MG63 (cell line): ENCODE measurements at places on chromosomes 16 and 17. TPM values are rescaled to one million over a fixed set of nuclear protein-coding genes. Genes with fewer than 3 reads are reported as not detected.

Gene SLC9A5
- 0.03 TPM in 1 of 2 replicates, not detected in the other for total RNA-seq

Gene PABPN1L
- total RNA-seq = not detected in 2 replicates

Gene SPATA32
- not detected in 2 replicates for total RNA-seq

Gene TP53TG3B
- 0.22 and 1.4 TPM in 2 replicates for total RNA-seq

Gene KRTAP2-1
- total RNA-seq = not detected in 2 replicates

Gene CHRNE
- 0.07 TPM in 1 of 2 replicates, not detected in the other for total RNA-seq

Gene PIRT
- not detected in 2 replicates for total RNA-seq

Gene FBXW10B
- 0.59 TPM in 1 of 2 replicates, not detected in the other for total RNA-seq

Gene MMP28
- total RNA-seq = not detected in 2 replicates

Gene SALL1
- 0.13 and 0.84 TPM in 2 replicates for total RNA-seq

Gene KRT16
- not detected in 2 replicates for total RNA-seq

Gene TNP2
- not detected in 2 replicates for total RNA-seq

Gene ITGAX
- total RNA-seq = 0.46 TPM in 1 of 2 replicates, not detected in the other

Gene KRT25
- total RNA-seq = not detected in 2 replicates

Gene TIMP2
- 127 and 145 TPM in 2 replicates for total RNA-seq
